Aorta (tissue), 5 donors: ENCODE measurements at places on chromosomes 3 and 15. TPM values are rescaled to one million over a fixed set of nuclear protein-coding genes. Genes with fewer than 3 reads are reported as not detected.

The TRH gene
- total RNA-seq = not detected

The CCR9 gene
- not detected for total RNA-seq

The FANCD2OS gene
- not detected for total RNA-seq

The CYB561D2 gene
- total RNA-seq = 7.9 TPM

The GPR149 gene
- total RNA-seq = not detected

The DUSP7 gene
- total RNA-seq = 54.1 TPM

The CLDN16 gene
- total RNA-seq = not detected

The THSD4 gene
- 53.8 TPM for total RNA-seq

The TM6SF1 gene
- 7.9 TPM for total RNA-seq

The GOLGA8S gene
- 0.52 TPM for total RNA-seq

The ZBTB38 gene
- total RNA-seq = 139 TPM

The ITPKA gene
- 0.33 TPM for total RNA-seq

The LCTL gene
- not detected for total RNA-seq

The THOC7 gene
- total RNA-seq = 53.8 TPM

The PPP1R2 gene
- 53.0 TPM for total RNA-seq

The ABTB1 gene
- total RNA-seq = 49.8 TPM

The UROC1 gene
- not detected for total RNA-seq

The SST gene
- not detected for total RNA-seq

The CPN2 gene
- not detected for total RNA-seq

The SLC9C1 gene
- 0.29 TPM for total RNA-seq

The KBTBD12 gene
- total RNA-seq = 7.6 TPM

The SGO1 gene
- 0.81 TPM for total RNA-seq

The GPR27 gene
- 1.6 TPM for total RNA-seq

The PTX3 gene
- total RNA-seq = 3.9 TPM

The SLC38A3 gene
- 0.19 TPM for total RNA-seq

The CSTA gene
- 9.3 TPM for total RNA-seq

The RBPMS2 gene
- total RNA-seq = 6.9 TPM

The IMPG2 gene
- 0.63 TPM for total RNA-seq

The NOX5 gene
- 0.19 TPM for total RNA-seq

The PPP2R3A gene
- 15.6 TPM for total RNA-seq
